ENCODE measurements at places on chromosomes 6 and 20. TPM values are rescaled to one million over a fixed set of nuclear protein-coding genes. Genes with fewer than 3 reads are reported as not detected.

DNA sequence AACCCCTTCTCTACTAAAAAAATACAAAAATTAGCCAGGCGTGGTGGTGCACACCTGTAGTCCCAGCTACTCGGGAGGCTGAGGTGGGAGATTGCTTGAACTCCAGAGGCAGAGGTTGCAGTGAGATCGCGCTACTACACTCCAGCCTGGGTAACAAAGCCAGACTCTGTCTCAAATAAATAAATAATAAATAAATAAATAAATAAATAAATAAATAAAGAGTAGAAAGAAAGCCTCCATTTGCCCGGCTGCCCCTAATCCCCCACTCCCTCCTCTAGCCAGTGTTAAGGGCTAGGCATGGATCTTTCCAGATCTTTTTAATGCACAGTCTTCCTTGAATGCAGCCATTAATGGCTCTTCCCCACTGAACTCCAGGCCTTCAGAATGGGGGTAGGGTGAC lies 3.2 kb downstream of the PNPLA1 start:
- DNase-seq, result no peak

DNA sequence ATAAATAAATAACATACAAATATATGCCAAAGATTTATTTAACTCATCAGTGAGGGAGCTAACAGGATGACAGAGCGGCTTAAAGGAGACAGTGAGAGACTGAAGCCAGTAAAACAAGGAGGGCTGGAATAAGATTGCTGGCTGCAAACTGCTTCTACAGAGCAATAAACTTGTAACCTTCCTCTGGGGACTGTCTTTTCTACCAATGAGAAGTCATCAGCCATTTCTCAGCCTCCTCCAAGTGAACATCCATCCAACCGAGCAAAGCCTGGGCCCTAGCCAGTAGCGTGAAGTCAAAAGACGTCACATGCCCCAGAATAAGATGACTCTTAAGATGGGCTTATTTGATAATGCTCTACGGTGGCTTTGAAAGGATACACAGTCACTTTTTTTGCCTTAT lies 42.5 kb downstream of the CPXM1 start:
- DNase-seq, result no peak

DNA sequence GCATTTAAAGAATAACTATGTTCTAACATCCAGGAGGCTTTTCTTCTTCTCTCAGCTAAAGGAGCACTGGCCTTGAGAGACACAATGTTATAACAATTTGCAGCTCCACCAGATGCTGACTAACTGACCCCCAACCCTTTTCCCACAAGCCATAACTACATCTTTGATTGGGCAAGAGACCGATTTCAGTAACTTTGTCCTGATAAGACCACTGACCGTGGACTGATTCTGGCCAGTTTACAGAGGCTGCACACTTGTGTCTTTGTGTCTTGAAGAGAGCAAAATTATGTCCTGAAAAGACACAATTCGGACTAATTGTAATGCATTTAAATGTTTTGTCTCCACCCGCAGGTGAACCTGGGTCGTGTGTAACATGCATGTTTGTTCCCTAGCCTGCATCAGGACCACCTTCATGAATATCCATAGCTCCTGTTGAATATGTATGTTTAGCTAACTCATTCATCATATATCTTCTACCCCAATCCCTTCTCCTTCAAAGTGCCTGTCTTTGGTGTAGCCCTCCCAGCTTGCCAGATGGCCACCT lies 22.3 kb downstream of the ABRACL start:
- no peak for DNase-seq

GRCh38 chr6:121627761-121628160 lies 192.3 kb downstream of the GJA1 start:
- no peak for DNase-seq

GRCh38 chr6:89013438-89013837 lies 50.0 kb upstream of the RNGTT start:
- DNase-seq, result no peak

DNA sequence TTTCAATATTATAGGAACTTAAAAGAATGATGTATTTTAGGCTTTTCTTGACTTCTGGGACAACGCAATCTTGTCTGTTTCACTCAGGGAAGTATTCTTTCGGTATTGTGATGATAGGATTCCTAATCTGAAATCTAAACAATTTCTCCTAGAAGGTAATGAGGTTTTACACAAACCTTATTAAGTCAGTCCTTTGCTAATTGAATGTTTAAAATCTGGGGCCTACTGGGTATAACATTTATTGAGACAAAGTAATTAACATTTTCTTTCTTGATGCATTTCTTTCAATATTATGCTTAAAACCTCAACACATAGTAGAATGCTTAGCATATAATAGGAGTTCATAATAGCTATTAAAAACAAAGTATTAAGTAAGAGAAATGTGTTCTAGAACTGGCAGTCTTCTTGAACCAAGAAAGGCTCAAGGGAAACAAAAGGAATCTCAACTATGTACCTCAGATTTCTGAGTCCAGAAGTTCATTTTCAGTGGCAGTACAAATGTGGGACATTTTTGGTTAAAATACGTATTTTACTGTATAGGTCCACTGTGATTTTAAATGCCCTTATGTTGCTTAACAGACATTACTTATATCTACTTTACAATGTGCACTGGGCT lies 121.4 kb upstream of the BMP2 start:
- no peak for DNase-seq

GRCh38 chr6:167697316-167697715 lies 129.4 kb upstream of the AFDN start:
- peak; percentile 60 for DNase-seq

GRCh38 chr6:135328136-135328535 lies 147.0 kb downstream of the MYB start:
- DNase-seq, result no peak

- DNase-seq, result no peak
Measured at GRCh38 chr20:37498066-37498665, 22.9 kb upstream of the NNAT start.

- DNase-seq, result no peak
Measured at GRCh38 chr6:5190507-5190906, 70.2 kb downstream of the LYRM4 start.

DNA sequence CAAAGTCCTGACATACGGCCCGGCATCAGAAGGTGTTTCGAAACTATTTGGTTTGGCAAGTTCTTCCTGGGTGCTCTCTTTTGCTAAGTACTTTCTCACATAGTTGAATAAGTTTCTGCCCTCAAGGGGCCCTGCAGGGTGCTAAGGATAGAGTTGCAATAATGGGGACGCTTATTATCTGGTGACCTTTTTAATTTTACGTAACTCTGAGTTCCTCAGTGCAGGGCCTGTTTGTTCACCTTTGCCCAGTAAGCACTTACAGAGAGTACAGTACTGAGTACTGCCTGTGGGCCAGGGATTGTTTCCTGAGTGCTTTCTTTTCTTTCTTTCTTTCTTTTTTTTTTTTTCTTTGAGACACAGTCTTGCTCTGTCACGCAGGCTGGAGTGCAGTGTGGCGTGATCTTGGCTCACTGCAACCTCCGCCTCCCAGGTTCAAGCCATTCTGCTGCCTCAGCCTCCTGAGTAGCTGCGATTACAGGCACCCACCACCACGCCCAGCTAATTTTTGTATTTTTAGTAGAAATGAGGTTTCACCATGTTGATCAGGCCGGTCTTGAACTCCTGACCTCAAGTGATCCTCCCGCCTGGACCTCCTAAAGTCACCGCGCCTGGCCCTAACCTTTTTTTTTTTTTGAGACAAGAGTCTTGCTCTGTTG lies 4.5 kb upstream of the PXMP4 start:
- no peak for DNase-seq

DNA sequence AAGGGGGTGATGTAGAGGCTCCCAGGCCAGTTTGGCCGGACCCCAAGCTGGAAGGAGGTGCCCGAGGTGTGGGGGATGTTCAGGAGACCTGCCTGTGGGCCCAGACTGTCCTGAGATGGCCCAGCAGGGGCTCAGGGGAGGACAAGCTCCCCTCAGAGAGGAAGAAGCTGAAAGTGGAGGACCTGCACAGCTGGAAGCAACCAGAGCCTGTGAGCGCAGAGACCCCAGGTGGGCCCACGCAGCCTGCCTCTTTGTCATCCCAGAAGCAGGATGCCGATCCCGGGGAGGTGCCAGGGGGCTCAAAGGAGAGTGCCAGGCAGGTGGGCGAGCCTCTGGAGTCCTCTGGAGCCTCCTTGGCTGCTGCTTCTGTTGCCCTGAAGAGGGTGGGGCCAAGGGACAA lies 29.7 kb downstream of the ZNF831 start:
- no peak for DNase-seq

DNA sequence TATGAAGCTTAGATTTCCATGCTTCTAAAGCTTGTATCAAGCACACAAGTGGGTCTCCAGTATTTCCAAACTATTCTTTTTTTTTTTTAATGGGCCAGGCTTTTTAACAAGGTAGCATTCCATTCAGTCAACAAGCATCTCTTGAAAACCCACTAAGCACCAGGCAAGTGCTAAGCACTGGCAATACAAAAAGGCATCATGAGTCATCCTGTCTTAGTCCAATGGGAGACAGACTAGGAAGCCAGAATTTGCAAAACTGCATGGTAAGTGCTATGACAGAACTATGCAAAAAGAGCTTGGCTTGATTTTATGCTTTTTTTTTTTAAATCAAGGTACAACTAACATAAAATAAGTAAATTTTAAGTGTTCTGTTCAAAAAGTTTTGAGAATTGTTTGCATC lies 109.3 kb upstream of the DST start:
- DNase-seq, result no peak

DNA sequence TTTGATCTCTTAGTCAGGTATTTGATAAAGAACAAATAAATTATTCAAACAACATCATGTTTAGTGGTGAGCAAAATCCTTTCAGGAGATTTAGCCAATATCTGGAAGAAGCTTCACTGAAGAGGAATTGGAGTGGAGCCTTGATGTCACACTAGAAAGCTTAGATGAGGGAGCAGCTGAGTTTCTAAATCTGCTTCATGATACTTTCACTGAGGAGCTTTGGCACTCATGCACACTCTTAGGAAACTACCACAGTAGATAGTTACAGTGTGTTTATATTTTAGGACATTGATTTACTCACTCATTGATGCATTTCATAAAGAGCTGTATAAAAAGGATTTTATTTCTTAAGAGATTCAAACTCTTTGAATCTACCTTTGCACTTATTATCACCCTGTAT lies 366.2 kb upstream of the BTBD3 start:
- DNase-seq, result no peak

DNA sequence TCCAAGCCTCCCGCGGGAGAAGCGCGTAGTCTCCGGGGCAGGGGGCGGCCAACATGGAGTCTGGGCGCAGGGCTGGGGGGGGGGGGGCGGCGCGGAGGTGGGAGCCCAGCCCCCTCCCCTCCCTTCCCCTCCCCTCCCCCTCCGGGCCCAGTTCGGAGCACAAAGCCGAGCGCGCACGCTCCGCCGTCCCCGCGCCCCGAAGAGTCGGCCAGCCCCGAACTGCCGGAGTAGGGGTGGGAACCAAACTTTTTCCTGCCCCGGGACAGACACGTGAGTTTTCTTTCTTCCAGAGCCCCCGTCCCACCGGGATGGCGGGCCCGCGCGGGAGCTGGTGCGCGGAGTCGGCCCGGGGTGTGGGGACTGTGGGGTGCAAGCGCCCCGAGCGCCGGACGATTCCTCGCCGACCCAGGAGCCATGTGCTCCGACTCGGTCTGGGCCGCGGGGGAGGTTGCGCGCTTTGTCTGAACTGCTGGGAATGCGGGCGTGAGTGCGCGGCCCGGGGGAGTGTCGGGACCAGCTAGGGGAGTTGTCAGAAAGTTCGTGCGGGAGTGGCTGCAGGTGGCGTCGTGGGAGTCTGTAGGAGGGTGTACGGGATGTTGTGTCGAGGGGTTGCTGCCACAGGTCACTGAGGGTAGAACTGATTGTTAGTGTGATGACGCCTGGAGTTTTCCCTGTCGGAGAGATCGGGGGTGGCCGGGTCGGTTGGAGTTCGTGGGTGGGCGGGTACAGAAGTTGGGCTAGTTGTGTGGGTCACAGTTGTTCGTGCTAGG lies 1.2 kb downstream of the TGIF2 start:
- peak; percentile 77 for DNase-seq

- no peak for DNase-seq
Measured at GRCh38 chr6:18663011-18663410, 275.9 kb downstream of the RNF144B start.

GRCh38 chr6:131730264-131730663 lies 19.4 kb upstream of the CTAGE9 start:
- no peak for DNase-seq

DNA sequence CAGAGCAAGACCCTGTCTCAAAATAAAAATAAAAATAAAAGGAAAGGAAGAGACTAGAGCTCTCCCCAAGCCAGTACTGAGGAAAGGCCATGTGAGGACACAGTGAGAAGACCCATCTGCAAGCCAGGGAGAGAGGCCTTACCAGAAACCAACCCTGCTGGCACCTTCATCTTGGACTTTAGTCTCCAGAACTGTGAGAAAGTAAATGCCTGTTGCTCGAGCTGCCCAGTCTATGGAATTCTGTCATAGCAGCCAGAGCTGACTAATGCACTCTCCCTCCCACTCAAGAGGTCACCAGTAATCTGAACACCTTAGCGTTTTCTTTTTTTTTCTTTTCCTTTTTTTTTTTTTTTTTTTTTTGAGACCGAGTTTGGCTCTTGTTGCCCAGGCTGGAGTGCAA lies 7.3 kb upstream of the PRPH2 start:
- DNase-seq, result no peak

GRCh38 chr6:14889188-14889587 lies 356.7 kb upstream of the JARID2 start:
- no peak for DNase-seq

The SLC22A16 gene
- polyA plus RNA-seq, result not detected

The YWHAB gene
- 53.4 TPM for polyA plus RNA-seq

The OPN5 gene
- polyA plus RNA-seq, result not detected

The AP5S1 gene
- polyA plus RNA-seq, result 12.5 TPM

The SLC22A1 gene
- 0.27 TPM for polyA plus RNA-seq

The RIMS4 gene
- 0.38 TPM for polyA plus RNA-seq

The BEND3 gene
- polyA plus RNA-seq, result 0.36 TPM

The DOK5 gene
- polyA plus RNA-seq, result 12.9 TPM

The PDE7B gene
- polyA plus RNA-seq, result 2.9 TPM

The OR5V1 gene
- polyA plus RNA-seq, result not detected

The SIRPD gene
- polyA plus RNA-seq, result not detected

The SSTR4 gene
- polyA plus RNA-seq, result not detected

The DDO gene
- 10.7 TPM for polyA plus RNA-seq

Measured in right cardiac atrium (tissue), 5 donors.